ENCODE measurements at places on chromosomes 13 and 19.

DNA sequence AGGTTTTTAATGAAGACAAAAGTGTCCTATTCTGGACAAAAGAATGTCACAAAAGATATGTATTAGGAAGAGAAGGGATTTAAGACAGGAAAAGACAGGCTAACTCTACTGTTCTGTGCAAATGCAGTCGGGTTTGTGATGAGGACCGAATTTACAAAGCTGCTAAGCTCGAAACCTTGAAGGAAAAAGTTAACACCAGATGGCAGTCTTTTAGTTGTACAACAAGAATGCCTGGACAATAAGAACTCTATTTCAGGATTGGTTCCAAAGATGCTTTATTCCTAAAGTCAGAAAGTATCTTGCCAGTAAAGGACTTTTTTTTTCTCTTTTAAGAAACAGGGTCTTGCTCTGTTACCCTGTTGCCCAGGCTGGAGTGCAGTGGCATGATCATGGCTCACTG lies 51.1 kb downstream of the HS6ST3 start:
- DNase-seq, result no peak

GRCh38 chr19:35905178-35905727 lies 2.8 kb downstream of the TYROBP start:
- no peak for DNase-seq

DNA sequence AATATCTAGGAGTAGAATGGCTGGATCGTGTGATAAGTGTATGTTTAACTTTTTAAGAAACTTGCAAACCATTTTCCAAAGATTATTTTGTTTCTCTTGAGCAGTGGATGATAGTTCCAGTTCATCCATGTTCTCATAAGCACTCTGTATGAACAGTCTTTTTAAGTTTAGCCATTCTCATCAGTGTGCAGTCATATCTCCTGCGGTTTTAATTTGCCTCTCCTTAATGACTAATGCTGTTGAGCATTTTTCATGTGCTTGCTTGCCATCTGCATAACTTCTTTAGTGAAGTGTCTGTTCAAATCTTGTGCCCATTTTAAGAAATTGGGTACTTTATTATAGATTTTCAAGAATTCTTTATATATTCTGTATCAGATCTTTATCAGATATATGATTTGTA lies 58.6 kb downstream of the WASF3 start:
- no peak for DNase-seq

DNA sequence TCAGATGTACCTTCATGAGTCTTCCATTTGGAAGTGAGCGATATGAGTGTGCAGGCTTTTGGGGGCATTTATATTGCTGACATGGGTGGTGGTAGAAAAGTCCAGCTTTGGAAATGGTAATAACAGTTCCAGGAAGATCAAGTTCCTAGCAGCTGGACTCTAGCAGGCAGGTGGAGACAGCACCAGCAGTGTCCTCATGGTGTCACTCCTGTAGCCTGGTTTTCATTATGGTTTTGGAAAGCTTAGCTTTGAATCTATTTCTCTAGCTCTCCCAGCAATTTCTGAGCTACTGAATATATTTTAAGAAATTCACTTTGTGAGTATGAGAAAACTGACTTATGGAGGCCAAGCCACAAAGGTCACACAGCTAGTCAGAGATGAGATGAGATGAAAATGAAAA lies 523.2 kb upstream of the HTR2A start:
- no peak for DNase-seq

DNA sequence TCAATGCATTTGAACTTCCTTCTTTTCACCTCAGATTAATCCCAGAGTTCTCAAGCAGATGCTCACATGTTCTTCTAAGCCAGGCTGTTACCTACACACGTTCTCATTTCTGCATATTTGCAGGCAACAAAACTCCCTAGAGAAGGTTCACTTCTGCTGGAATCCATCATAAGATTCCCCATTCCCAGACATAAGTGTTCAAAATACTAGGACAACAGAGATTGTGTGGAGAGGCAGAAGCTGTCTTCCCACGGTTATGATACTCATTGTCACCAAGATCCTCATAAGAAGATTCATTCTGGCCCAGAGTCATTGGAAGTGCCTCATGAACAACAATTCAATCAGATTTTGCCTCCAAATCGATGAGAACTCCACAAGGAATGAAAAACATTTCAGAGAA lies 931.6 kb upstream of the MIR17HG start:
- DNase-seq, result no peak

- no peak for DNase-seq
Observed at GRCh38 chr13:50225193-50226155, 210.2 kb downstream of the KCNRG start.

- no peak for DNase-seq
Observed at GRCh38 chr13:69904784-69905183, 202.8 kb upstream of the ATXN8OS start.

DNA sequence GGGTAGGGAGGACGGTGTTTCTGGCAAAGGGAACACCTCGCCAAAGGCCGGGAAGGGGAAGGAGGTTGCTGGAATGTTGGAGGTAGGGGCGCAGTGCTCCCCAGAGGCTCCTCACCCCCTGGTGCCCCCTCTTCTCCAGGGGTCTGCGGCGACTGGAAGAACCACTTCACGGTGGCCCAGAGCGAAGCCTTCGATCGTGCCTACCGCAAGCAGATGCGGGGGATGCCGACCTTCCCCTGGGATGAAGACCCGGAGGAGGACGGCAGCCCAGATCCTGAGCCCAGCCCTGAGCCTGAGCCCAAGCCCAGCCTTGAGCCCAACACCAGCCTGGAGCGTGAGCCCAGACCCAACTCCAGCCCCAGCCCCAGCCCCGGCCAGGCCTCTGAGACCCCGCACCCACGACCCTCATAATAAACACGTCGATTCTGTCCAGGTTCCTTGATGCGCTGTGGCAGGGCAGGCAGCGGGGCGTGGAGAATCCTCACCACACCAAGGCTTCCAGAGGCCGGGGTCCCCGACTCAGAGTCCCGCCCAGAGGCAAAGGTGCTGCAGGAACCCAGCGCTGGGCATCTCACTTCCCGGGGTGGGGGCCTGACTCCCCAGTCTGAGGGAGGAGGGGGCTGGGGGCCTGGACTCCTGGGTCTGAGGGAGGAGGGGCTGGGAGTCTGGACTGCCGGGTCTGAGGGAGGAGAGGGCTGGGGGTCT lies 7.4 kb upstream of the SPACA4 start:
- no peak for DNase-seq

DNA sequence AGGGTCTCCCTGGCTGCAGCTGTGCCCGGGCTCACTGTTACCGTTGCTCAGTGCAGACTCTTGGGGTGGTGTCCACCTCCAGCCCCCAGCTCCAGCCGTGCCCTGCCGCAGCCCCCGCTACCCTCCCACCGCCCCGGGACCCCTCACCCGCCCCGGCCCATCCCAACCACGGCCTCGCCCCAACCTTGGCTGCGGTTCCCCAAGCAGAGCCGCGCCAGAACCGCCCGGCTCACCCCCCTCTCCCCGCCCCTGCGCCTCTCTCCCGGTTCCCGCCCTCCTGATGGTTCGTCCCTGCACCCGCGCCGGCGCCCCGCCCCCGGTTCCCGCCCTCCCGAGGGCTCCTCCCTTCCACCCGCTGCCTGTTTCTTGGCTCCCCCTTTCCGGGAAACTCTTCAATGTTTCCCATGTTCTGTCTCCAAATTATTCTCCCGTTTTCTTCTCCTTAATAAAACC lies 40.3 kb downstream of the ANKRD10 start:
- no peak for DNase-seq

- no peak for DNase-seq
Observed at GRCh38 chr13:28336193-28336657, 158.7 kb downstream of the FLT1 start.

DNA sequence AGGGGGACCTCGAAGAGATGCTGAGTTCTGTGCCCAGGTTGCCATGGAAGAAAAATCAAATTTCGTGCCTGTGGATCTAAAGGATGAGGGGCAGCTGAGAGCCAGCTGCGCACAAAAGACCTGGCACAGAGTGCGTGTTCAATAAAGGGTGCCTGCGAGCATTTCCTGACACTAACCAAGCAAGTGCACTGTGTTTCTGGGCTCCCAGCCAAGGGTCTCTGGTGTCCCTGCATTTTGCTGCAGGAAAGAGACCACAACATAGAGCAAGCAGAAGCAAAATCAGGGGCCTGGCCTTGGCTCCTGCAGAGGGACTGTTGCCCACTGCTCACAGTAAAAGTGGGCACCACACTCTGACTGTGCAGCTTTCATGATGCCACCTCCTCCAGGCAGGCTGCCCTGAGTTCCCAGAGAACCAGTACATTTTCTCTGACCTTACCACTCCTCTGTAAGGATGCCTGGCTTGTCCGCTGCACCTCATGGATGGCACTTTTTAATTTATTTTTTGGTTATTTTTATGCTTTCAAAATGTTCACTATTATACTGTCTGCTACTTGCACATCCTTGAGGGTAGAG lies 70.8 kb upstream of the GPR12 start:
- DNase-seq, result no peak

- DNase-seq, result peak; percentile 80
Observed at GRCh38 chr13:114148521-114148855, 16.1 kb upstream of the RASA3 start.
